ENCODE measurements at places on chromosomes 2 and 18.

GRCh38 chr18:7334973-7335568, 104.2 kb downstream of the LRRC30 start:
- DNase-seq = no peak

GRCh38 chr2:237438080-237438940, 24.3 kb upstream of the COL6A3 start:
- no peak for DNase-seq

DNA sequence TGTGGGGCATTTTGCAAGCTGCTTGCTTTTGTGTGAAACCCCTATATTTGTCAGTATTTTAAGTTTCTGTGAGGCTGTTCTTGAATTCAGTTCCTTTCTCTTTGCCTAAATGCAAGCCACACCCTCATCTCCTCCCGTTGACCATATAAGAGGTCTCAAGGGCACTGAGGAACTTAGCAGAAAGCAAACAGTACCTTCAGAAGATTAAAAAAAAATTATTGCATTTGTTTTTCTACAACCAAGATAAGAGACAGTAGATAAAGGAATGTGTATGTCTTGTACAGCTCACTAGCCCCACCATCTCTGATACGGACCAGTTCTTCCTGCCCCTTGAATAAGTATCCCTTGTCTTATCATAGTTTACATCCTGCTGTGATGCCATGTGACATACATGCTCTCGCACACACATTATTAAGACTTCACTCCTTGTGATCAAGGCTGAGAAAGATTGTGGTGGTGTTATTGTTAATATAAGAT, 64.2 kb downstream of the NPAS2 start:
- DNase-seq = no peak

GRCh38 chr2:3302751-3303582, 74.7 kb downstream of the EIPR1 start:
- no peak for DNase-seq

DNA sequence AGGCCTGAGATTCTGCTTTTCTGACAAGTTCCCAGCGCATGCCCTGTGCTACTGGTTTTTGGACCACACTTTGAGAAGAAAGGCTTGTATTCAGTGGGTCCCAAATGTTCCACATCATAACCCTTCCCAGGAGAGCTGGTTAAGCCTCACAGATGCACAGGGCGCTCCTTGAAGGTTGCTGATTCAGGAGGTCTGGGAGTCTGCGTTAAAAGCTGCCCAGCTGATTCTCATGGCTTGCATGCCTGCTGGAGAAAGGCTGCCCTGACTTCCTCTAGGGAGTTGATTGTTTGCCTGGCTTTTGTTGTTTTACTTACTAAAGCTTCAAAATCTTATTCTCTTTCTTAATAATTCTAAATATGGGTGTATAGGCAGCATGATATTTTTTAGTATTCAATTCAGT, 20.7 kb downstream of the CRYGD start:
- no peak for DNase-seq

GRCh38 chr2:151475071-151475470, 65.4 kb downstream of the RIF1 start:
- DNase-seq = no peak

- no peak for DNase-seq
These were observed 5.7 kb downstream of the CPS1 start for GRCh38 chr2:210562091-210562490.

GRCh38 chr18:26545335-26546123, 2.8 kb downstream of the KCTD1 start:
- no peak for DNase-seq

DNA sequence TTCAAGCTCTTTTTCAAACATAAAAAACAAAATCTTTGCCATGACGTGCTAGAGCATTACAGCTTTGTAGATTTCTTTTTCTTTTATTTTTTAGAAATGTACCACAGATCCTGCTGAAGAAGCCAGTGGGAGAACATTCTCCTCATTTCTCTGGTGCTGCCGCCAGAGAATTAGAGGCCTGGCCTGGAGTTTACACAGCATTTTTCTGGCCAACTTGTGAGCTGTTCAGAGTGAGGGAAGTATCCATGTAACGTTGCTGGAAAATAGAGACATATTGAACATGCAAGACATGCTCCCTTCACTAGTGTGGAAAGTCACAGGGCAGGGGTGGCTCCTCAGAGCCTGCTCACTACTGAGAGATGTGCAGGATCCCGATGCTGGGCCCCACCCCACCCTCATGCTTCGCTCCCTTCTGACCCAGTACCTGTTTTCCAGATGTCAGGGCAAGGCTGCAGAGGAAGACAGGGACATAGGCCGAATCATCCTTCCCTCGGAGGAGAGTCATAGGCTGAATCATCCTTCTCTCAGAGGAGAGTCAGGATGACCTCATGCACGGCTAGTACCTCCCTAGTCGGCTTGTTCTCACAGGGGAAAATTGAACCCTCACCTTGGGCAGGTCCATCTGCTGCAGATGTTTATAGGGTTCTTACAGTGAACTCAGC, 298.5 kb downstream of the INSIG2 start:
- peak; percentile 81 for DNase-seq

- DNase-seq = no peak
These were observed 86.6 kb downstream of the SS18 start for GRCh38 chr18:26003817-26004216.

GRCh38 chr2:118584877-118585276, 262.6 kb downstream of the EN1 start:
- DNase-seq = no peak

- peak; percentile 58 for DNase-seq
These were observed 3.2 kb upstream of the DDX1 start for GRCh38 chr2:15588329-15588919.

DNA sequence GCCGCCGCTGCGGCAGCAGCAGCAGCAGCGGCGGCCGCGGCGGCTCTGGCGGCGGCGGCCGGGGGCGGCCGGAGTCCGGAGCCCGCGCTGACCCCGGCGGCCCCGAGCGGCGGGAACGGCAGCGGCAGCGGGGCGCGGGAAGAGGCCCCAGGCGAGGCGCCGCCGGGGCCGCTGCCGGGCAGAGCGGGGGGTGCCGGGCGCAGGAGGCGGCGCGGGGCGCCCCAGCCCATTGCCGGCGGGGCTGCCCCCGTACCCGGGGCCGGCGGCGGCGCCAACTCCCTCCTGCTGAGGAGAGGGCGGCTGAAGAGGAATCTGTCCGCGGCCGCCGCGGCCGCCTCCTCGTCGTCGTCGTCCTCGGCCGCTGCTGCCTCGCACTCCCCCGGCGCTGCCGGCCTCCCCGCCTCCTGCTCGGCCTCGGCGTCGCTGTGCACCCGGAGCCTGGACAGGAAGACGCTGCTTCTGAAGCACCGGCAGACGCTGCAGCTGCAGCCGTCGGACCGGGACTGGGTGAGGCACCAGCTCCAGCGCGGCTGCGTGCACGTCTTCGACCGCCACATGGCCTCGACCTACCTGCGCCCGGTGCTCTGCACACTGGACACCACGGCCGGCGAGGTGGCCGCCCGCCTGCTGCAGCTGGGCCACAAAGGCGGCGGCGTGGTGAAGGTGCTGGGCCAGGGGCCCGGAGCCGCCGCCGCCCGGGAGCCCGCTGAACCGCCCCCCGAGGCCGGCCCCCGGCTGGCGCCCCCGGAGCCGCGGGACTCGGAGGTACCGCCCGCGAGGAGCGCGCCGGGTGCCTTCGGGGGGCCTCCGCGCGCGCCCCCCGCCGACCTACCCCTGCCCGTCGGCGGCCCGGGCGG, 646 bp downstream of the PHLPP1 start:
- peak; percentile 79 for DNase-seq

- no peak for DNase-seq
These were observed 822 bp downstream of the GDF7 start for GRCh38 chr2:20667531-20668401.

GRCh38 chr2:186546846-186547245, 43.0 kb upstream of the ITGAV start:
- no peak for DNase-seq

- peak; percentile 25 for DNase-seq
These were observed 1402.0 kb upstream of the PIK3C3 start for GRCh38 chr18:40553029-40553428.

- no peak for DNase-seq
These were observed 263.6 kb downstream of the CTNNA2 start for GRCh38 chr2:79776461-79776860.

DNA sequence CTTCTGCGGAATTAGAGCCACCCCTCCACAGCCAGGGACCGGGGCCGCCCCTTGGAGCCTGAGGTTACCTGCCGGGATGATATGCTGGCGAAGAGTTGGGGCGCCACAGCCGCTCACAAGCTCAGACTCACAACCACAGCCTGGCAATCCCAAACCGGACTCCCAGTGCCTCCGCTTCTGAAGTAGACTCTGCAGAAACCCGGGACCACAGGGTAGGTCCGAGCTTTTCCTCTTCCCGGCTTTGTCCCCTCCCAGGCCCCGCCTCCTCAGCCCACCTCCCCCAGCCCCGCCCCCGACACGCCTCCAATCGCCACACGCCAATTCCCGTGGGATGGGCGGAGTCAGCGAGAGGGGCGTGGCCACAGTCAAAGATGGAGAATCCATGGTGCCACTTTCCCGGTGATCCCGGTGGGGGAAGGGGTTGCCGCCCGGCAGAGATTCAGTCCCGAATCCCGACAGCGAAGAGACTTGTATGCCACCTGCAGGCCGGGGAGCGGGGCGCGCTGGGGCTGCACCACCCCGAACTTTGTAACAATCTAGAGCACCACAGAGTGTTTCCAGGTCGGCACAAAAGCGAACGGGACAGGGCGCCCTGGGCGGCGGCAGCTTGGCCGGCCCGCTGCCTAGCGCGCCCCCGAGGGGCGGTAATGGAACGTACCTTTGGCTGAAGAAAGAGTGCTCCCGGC, at the start of gene IDH1:
Gene IDH1 (minus strand): TSS at position 201 of the 686 bp plus-strand sequence. CDS start 3,520 bp downstream, outside the sequence.
- DNase-seq = peak; percentile 86

GRCh38 chr18:42289526-42289925, 334.5 kb downstream of the PIK3C3 start:
- no peak for DNase-seq

DNA sequence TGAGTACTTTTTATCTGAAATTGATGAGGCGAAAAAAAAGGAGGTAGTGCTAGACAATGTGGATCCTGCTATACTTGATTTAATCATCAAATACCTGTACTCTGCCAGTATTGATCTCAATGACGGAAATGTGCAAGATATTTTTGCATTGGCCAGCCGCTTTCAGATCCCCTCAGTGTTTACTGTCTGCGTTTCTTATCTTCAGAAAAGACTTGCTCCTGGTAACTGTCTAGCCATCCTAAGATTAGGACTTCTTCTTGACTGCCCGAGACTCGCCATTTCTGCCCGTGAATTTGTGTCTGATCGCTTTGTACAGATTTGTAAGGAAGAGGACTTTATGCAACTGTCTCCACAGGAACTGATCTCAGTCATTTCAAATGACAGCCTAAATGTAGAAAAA, 453 bp downstream of the KLHL41 start:
- no peak for DNase-seq

DNA sequence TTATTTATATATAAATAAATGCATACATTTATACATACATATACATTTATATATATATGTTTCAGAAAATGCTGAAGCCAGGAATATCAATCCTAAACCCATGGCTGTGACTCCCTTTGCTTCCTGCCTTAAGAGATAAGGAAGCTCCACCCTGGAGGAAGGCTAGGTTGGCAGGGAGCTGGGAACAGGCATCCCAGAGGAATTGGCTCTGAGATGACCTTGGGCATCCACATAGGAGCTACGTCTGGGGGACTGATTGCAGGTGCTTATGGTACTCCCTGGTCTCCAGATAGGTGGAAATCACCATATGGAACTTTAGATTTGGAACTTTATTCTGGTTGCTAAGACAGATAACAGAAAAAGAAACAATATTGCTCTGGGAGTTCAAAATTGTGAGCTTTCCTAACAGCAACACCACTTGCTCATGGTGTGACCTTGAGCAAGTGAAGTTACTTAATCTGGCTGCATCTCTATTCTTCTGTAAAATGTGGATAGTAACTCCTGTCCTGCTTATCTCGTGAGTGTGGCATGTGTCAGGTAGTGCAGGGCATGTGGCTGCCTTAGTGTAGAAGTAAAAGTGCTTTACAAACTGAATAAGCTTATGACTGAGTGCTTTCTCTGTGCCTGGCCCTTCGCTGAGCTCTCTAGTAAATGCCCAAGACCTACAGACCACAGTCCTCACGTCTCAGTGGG, 341.0 kb downstream of the MEIS1 start:
- DNase-seq = no peak

GRCh38 chr2:128504246-128505149, 185.8 kb upstream of the HS6ST1 start:
- DNase-seq = no peak

DNA sequence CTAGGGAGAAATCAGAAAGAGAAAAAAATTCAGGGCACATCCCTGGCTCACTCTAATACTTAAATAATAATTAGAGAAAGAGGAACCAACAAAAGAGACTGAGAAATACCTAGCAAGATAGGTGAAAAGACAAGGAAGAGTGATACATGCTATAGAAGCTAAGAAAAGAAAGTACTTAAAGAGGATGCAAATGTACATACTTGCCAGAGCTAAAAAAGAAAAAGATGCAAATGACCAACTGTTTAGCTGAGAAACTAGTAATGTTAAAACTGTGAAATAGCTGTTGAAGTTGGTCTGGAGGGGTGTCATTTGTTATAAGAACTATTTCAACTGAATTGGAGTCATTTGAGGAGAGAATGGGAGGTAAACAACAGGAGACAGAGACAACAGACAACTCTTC, 412.2 kb downstream of the SPAG16 start:
- no peak for DNase-seq

DNA sequence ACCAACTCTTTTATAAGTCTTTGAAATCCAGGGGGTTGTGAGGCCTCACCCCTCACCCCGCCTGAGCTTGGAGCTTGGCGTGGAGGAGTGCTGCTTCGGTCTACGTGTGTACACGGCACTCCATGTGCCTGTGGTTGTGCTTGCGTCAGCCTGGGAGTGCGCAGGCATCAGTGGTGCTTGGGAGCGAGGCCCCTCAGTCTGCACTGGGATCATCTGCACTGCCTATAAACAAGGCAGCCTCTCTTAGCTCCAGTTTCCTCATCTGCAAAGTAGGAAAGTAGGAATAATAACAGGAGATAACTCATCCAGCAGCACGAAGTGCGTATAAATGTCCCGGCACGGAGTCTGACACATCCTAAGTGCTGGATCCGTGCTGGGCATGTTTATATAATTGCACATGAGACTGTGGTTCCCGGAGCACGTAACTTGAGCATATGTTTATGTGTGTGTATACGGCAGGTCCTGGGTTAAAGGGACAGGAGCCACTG, 1.2 kb downstream of the GYPC start:
- DNase-seq = peak; percentile 93

DNA sequence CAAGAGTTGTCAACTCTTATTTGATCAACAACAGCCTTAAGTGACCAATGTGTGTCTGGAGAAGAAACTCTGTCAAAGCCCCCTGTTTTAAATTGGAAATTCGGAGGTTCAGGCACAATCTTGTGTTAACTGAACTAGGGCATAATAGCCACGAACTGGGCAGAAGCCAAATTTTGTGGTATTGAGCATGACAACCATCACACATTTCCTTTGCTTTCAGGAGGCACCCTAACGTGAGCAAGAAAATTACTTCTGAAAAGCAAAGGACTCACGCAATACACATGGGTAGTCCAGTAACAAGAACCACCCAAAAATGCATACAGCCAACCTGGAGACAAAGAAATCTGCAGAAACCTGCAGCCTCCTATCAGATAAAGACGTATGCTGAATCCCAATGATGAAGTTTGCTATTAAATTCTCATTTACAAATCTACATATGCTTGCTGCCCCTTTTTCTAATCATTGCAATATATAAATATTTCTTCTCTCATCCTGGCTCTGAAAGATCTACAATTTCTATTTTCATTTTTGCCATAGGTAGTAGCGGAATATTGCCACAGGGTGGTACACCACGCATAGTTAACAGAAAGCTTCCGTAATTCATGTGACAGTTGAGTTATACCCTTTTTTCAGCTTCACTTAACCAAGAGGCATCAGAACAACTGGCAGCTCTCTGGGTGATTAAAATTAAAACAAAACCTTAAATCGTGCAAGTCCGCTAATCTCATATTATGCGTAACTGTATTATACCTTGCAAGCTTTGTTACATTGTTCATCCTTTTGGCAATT, 495.8 kb downstream of the NRXN1 start:
- peak; percentile 33 for DNase-seq
